ENCODE measurements at places on chromosomes 16 and 17.

- DNase-seq, result no peak
These were observed 18.9 kb downstream of the DNAH17 start for GRCh38 chr17:78558181-78558850.

DNA sequence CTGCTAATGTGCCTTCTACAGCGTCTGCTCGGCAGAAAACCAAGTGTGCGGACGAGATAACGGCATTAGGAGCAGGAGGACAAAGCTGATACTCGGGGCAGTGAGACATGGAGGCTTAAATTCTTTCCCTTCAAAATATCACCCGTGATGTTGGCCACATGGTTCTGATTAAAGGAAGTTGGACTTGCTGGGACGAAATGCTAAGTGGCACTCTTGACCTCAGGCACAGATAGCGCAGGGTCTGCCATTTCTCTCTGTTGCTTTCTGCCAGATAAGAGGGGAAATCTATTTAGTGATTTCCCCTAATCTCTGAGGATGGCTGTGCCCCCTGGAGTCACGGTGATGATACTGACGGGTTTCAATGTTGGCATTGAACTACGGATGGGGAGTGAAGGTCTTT is 509.6 kb upstream of the EEF2KMT start:
- no peak for DNase-seq

- no peak for DNase-seq
These were observed 294.6 kb downstream of the TMEM114 start for GRCh38 chr16:8295513-8296237.

DNA sequence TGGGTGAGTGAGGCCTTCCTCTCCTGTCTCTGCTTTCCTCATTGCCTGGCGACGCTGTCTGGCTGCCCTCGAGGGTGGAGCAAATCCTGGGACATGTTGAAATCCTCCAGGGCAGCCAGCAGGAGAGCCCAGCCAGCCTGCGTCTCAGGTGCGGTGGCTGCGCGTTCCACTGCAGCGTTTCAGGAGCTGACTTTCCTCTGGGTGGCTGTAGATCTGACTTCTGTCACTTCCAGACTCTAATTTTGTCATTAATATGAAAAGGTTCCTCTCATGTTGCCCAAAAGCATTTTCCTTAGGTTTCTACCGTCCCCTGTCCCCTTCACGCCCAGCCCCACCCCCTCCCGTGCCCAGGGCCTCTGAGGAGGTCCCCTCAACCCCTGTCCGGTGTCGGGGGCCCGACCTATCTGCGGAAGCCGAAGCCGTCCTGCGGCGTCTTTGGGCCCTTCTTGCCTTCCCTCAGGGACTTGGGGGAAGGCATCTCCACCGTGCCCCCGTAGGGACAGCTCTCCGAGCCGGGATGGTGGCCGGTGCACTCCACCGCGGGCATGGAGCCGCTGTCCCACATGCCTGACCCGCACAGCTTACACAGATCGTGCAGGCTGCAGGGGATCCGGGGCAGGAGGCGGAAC is 95.1 kb downstream of the TBC1D16 start:
- DNase-seq, result no peak

GRCh38 chr16:58128181-58128631 is 975 bp downstream of the CFAP20 start:
- peak; percentile 45 for DNase-seq

GRCh38 chr17:83036193-83036592 is 43.2 kb upstream of the METRNL start:
- no peak for DNase-seq

DNA sequence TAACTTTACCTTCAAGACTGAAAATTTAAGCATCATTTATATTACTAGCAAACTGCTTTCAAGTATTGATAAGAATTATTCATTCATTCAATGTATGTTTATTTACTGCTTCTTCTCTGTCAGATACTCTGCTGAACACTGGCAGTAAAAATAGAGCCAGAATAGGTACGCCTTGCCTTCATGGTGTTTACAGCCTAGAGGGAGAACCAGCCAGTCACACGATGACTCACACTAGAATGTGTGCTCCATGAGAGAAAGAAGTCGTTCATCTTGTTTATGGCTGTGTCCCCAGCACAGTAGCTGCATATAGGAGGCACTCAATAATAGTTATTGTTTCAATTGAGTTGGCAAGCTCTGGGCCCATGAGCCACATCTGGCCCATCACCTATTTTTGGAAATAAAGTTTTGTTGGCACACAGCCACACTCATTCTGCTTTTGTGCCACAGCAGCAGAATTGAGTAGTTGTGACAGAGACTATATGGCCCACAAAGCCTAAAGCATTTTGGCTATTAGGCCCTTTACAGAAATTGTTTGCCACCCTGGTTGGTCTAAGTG is 84.2 kb downstream of the TMC6 start:
- DNase-seq, result no peak
